ENCODE measurements at places on chromosomes 1 and 21.

DNA sequence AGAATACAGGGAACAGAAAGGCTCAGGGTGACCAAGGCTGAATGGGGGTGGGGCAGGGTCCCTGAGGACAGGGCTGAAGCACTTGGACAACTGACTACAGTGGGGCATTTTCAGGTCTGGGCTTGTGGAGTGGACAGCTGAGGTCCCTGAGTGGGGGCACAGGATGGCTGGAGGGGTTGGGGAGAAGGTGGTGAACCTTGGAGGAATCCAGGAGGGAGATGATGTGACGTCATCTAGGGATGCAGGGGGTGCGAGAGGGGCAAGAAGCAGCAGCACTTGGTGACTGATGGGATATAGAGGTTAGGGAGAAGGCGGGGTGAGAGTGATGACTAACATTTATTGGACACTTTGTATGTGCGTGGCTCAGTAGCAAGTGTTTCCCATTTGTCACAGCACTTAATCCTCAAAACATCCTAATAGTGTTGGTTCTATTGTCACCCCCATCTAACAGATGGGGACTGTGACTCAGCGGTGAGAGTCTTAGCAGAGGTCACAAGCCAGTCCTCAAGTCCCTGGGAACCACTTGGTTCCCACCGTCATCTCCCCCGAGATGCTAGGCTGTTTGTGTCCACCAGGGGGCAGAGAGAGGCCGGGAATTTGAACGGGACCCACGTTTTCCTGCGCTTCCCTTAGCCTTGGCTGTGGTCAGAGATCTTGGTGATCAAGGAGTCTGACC is 27.9 kb upstream of the BMP8B start:
- H3K27ac ChIP-seq: peak overlapping the region; percentile 27
- peaks cover 11% of the 10 kb centered on the region for H3K4me1 ChIP-seq
- H3K27me3 ChIP-seq: peaks cover 15% of the 10 kb centered on the region
- H3K4me3 ChIP-seq: peak overlapping the region; percentile 45
- peak; percentile 50 for DNase-seq

- peaks cover 40% of the 10 kb centered on the region for H3K4me1 ChIP-seq
- peaks cover 14% of the 10 kb centered on the region for H3K36me3 ChIP-seq
- H3K4me3 ChIP-seq: peak overlapping the region; percentile 35
Observed at GRCh38 chr1:51241119-51241518, 5.0 kb downstream of the RNF11 start.

DNA sequence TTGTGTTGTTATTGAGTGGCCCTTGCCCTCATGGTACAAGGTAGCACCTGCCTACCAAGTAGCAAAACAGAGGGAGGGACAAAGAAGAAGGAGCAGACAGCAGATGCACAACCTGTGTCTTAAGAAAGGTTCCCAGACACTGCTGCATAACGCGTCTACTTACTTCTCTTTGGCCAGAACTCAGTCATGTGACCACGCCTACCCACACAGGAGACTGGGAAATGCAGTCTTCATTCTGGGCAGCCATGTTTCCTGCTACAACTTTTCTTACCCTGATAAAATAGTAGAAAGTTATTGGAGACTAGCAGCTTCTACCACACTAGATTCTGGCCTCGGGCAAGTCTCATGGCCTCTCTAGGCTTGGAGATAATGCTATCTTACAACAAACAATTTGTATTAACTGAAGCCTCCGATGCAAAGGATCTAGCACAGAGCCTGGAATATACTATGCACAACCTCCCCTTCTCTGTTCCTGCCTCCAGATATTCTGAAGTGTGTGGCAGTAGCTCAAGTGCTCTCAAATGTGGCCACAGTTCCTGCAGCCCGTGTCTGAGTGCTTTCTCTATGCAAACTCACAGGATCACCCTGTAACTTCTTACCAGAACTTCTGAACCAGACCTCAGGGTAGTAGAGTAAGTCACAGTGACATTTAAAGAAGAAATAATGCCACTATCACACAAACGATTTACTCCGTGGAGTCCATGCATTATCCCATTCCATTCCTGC is 34.1 kb upstream of the BTG2 start:
- peaks cover 28% of the 10 kb centered on the region for H3K4me1 ChIP-seq
- peak overlapping the region; percentile 13 for H3K4me3 ChIP-seq
- H3K27me3 ChIP-seq: no peaks in the 10 kb centered on the region
- H3K27ac ChIP-seq: no peak overlapping the region
- peak; percentile 68 for DNase-seq
- H3K36me3 ChIP-seq: no peaks in the 10 kb centered on the region

GRCh38 chr1:19682901-19683300 is 18.2 kb downstream of the HTR6 start:
- H3K27ac ChIP-seq: no peak overlapping the region
- no peak for DNase-seq
- no peaks in the 10 kb centered on the region for H3K4me1 ChIP-seq
- H3K27me3 ChIP-seq: no peaks in the 10 kb centered on the region
- peaks cover 8% of the 10 kb centered on the region for H3K36me3 ChIP-seq
- H3K4me3 ChIP-seq: no peak overlapping the region

- H3K27me3 ChIP-seq: no peaks in the 10 kb centered on the region
- H3K4me1 ChIP-seq: no peaks in the 10 kb centered on the region
Observed at GRCh38 chr1:6287431-6287886, 26.6 kb upstream of the GPR153 start.

DNA sequence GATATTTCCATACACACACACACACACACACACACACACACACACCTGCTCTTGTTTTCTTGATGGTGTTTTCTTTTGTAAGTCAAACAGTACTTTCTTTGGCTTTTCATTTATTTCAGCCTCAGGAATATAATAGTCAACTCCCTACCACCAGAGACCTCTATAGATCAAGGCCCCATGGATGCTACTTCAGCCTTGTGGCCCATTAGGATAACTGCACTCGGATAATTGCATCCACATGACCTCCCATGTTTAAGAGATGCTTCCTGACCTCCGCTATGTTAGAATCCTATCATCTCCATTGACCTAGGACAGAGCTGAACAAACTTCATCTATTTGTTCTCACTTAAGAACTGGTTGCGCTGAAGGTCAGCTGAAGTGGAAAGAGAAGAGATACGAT is 1094.0 kb upstream of the B3GALT2 start:
- no peak for DNase-seq
- H3K27me3 ChIP-seq: no peaks in the 10 kb centered on the region
- no peak overlapping the region for H3K27ac ChIP-seq
- no peaks in the 10 kb centered on the region for H3K36me3 ChIP-seq
- H3K4me1 ChIP-seq: no peaks in the 10 kb centered on the region
- H3K4me3 ChIP-seq: no peak overlapping the region

GRCh38 chr1:153577138-153577537 is 11.5 kb upstream of the S100A2 start:
- H3K4me1 ChIP-seq: peaks cover 10% of the 10 kb centered on the region
- no peak for DNase-seq
- H3K36me3 ChIP-seq: no peaks in the 10 kb centered on the region

- no peak for DNase-seq
- peak overlapping the region; percentile 92 for H3K27ac ChIP-seq
- H3K27me3 ChIP-seq: no peaks in the 10 kb centered on the region
- peak overlapping the region; percentile 56 for H3K4me3 ChIP-seq
- H3K36me3 ChIP-seq: peaks cover 15% of the 10 kb centered on the region
- H3K4me1 ChIP-seq: peaks cover 67% of the 10 kb centered on the region
Observed at GRCh38 chr1:154941333-154942013, 5.0 kb upstream of the PMVK start.

DNA sequence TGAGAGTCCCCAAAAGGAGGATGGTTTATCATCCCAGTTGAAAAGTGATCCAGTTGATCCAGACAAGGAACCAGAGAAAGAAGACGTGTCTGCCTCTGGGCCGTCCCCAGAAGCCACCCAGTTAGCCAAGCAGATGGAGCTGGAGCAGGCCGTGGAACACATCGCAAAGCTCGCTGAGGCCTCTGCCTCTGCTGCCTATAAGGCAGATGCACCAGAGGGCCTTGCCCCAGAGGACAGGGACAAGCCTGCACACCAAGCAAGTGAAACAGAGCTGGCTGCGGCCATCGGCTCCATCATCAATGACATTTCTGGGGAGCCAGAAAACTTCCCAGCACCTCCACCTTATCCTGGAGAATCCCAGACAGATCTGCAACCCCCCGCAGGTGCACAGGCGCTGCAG is 43.3 kb downstream of the ZBTB17 start:
- no peaks in the 10 kb centered on the region for H3K27me3 ChIP-seq
- H3K27ac ChIP-seq: no peak overlapping the region
- H3K4me1 ChIP-seq: peaks cover 3% of the 10 kb centered on the region
- DNase-seq: no peak

GRCh38 chr21:26408511-26408910 is 164.6 kb downstream of the CYYR1 start:
- no peaks in the 10 kb centered on the region for H3K27me3 ChIP-seq
- H3K4me1 ChIP-seq: peaks cover 24% of the 10 kb centered on the region
- no peaks in the 10 kb centered on the region for H3K36me3 ChIP-seq
- DNase-seq: no peak
- no peak overlapping the region for H3K27ac ChIP-seq

GRCh38 chr1:45009296-45009865 is 1.7 kb downstream of the HECTD3 start:
- no peaks in the 10 kb centered on the region for H3K27me3 ChIP-seq
- no peak overlapping the region for H3K27ac ChIP-seq

DNA sequence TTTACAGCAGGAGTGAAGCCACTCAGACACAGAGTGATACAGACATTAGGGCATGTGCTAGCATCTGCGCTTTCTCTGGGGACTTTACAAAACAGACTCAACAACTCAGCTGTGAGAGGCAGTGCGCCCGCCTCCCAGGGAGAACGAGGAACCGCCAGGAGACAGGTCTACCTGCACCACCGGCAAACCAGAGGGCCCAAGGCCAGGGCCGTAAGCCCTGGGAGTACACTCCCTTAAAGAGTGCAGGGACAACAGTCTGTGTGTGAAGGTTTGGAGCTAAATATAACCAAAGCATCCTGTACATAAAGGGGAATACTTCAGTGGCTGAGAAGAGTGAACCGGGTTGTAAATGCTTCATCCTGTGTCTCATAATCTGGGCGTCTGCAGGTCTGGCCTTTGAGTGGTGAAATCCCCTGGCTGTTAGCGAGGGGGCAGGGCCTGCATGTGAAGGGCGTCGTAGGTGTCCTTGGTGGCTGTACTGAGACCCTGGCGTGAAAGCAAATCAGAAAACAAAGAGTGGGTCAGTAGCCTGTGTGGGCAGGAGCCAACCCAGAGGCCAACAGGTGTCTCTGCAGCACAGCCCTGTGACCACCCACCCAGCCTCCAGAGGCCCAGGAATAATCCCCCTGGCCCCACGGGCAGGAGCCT is 86.9 kb downstream of the CD247 start:
- peaks cover 19% of the 10 kb centered on the region for H3K4me1 ChIP-seq
- no peak for DNase-seq
- H3K27me3 ChIP-seq: no peaks in the 10 kb centered on the region

All from T-helper 2 cell treated with Interferon-gamma antibody and Interleukin-4, amounts not matched to agents 5 μg/mL and 100 μg/mL, for 36 hours (primary cell).